ENCODE measurements at places on chromosomes 13 and 19. TPM values are rescaled to one million over a fixed set of nuclear protein-coding genes. Genes with fewer than 3 reads are reported as not detected.

DNA sequence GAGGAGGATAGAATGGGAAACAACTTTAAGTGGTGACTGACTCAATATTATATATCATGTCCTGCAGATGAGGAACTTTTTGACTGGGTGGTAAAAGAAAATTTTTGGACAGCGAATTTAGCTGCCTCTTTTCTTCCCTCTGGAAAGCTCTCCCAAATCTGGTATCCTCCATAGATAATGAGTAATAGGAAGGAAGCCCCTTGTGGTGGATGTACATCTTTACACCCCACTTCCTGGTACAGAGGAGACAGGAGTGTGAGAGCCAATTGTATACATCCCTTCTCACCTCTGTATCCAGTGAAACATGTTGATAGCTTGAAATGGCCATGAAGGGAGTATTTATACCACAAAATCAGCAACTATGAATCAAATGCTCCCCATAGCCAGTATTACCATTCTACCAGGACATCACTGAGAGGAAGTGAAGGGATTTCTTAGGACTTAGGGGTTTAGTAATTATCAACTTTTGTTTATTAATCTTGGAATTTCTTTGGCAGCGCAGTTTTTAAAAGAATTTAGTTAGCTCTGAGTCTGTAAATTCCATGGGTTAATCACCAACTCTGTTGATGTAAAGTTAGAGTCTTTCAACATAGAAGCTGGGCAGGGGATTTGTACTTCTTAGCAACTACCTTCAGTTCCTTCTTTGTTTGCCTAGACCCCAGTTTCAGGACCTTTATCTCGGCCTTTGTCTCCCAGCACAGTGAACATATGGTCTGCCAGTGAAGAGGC, 17.0 kb upstream of the TDRD3 start:
- no peak overlapping the region for H3K27ac ChIP-seq
- H3K27me3 ChIP-seq, result no peaks in the 10 kb centered on the region
- no peaks in the 10 kb centered on the region for H3K4me1 ChIP-seq
- no peaks in the 10 kb centered on the region for H3K36me3 ChIP-seq
- H3K4me3 ChIP-seq, result no peak overlapping the region

- no peak overlapping the region for H3K27ac ChIP-seq
- H3K4me3 ChIP-seq, result no peak overlapping the region
- no peaks in the 10 kb centered on the region for H3K4me1 ChIP-seq
- no peaks in the 10 kb centered on the region for H3K27me3 ChIP-seq
Measured at GRCh38 chr13:50950849-50951248, 41.3 kb downstream of the RNASEH2B start.

DNA sequence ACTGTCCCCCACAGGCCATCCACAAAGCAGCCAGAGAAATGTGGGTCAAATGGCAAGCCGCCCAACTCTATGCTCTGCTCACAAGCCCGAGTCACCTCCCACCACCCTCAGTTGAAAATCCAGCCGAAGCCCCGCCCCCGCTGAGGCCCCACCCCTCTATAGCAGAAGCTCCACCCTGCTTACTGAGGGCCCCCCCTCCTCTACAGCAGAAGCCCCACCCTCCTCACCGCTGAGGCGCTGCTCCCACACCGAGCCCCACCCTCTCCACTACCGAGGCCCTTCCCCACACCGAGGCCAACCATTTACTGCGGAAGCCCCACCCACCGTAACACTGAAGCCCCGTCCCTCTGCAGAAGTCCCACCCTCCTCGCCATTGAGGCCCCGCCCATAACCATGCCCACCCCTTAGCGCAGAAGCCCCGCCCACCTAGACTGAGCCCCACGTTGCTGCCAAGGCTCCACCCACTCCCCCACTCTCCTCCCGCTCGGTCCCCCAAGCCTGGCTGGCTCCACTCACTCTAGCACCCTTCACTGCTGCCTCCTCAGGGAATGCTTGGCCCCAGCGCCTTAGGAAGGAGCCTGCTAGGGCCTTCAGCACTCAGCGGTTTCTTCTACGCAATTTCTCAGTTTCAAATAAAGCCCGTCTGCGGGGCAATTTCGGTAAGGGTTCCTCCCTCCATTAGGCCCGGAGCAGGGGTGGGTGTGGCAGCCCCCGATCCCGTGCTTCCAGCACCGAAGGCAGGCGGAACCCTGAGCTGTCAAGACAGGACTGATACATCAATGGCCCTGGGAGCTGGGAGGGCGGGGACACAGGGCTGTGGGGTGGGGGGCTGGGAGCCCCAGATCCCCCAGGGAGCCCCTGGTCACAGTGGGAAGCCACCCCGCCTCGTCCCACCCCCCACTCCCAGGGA, 9.0 kb upstream of the MYDGF start:
- no peaks in the 10 kb centered on the region for H3K27me3 ChIP-seq
- H3K36me3 ChIP-seq, result peaks cover 93% of the 10 kb centered on the region

- H3K4me1 ChIP-seq, result peaks cover 15% of the 10 kb centered on the region
- H3K27me3 ChIP-seq, result no peaks in the 10 kb centered on the region
- no peak overlapping the region for H3K4me3 ChIP-seq
Measured at GRCh38 chr13:42707048-42707447, 74.3 kb upstream of the FAM216B start.

DNA sequence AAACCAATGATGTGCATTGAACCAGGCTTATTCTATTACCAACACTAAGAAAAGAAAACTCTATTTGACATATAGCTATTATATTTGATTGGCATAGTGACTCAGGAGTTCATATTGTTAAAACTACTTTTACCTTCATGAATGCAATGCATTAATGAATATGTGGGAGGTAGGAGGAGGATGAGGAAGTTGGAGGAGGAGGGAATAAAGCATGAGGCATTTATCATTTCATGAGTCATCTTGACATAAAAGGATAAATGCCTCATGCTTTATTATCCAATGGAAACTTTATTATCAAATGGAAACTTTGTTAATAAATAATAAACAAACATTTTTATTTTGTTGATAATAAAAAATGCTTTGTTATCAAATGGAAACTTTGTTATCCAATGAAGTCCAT, 116.5 kb downstream of the SPRY2 start:
- no peak overlapping the region for H3K27ac ChIP-seq
- no peaks in the 10 kb centered on the region for H3K4me1 ChIP-seq
- H3K36me3 ChIP-seq, result no peaks in the 10 kb centered on the region
- no peak overlapping the region for H3K4me3 ChIP-seq

PLPPR2 gene
- total RNA-seq, result 9.4 TPM

Measured in heart right ventricle (tissue), 16 donors.